ENCODE measurements at places on chromosomes 4 and X.

DNA sequence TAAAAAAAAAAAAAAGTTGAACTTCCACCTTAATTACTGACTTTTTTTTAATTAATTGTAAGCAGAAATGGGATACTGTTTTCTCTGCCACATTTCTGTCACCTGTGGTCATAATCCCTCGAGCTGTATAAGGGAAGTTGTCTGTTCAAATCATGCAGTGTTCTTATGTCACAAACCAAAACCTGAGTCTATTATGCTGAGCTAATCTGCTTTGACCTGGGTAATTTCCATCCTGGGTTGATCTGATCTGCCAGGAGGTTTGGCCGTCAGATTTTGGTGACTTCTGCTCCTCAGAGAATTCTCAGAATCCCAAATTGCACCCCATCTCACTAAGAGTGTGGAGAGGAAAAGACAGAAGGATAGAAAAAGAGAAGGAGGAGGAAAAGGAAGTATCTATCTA lies 683.1 kb downstream of the KCTD8 start:
- no peak for DNase-seq

DNA sequence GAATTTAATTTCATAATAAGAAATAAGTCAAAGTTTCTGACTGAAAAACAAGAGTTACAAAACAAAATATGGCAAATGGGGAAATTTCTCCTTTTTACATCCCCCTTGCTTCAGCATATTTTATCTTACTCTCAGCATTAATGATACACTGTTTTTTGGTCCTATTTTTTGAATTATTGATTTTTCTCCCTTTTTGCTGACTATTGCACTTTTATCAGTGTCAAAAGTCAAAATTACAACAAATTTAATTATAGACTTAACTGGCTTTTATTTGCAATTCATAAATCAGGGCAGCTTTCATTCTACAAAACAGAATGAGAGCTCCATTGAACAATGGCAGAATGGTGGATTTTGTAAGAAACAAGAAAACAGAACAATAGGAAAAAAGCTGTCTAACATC lies 901.9 kb downstream of the FAT4 start:
- no peak for DNase-seq

DNA sequence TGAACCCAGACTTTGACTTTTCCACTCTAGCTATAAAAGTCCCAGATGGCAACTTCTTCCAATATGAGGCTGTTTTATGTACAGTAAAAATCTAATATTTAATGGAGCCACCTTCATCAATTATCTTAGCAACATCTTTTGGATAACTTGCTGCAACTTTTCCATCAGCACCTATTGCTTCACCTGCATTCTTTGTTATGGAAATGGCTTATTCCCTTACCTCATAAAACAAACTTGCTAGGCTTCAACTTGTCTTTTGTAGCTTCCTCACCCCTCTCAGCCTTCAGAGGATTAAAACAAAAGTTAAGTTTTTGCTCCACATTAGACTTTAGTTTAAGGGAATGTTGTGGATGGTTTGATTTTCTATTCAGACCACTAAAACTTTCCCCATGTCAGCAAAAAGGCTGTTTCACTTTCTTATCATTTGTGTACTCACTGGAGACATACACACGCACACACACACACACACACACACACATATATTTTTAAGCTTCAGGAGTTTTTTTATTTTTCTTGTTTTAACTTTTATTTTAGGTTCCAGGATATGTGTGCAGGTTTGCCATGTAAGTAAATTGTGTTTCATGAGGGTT lies 1296.1 kb upstream of the PABPC4L start:
- no peak for DNase-seq

DNA sequence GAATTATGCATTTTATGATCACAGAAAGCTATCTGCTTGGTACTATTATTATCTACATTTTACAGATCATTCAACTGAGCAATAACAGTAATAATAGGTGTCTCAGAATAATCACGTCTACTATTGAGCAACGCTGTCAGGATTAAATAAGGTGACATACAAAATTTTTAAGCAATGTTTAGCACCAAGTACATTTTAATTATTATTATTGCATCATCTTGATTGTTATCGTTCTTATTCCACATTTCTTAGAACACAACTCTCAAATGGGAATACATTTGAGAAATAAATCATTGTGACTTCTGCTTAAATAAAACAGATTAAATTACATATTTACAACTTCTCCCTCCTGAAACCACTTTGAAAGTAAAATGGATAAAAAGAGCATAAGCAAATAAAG lies 1083.5 kb upstream of the ADGRL3 start:
- DNase-seq = no peak

DNA sequence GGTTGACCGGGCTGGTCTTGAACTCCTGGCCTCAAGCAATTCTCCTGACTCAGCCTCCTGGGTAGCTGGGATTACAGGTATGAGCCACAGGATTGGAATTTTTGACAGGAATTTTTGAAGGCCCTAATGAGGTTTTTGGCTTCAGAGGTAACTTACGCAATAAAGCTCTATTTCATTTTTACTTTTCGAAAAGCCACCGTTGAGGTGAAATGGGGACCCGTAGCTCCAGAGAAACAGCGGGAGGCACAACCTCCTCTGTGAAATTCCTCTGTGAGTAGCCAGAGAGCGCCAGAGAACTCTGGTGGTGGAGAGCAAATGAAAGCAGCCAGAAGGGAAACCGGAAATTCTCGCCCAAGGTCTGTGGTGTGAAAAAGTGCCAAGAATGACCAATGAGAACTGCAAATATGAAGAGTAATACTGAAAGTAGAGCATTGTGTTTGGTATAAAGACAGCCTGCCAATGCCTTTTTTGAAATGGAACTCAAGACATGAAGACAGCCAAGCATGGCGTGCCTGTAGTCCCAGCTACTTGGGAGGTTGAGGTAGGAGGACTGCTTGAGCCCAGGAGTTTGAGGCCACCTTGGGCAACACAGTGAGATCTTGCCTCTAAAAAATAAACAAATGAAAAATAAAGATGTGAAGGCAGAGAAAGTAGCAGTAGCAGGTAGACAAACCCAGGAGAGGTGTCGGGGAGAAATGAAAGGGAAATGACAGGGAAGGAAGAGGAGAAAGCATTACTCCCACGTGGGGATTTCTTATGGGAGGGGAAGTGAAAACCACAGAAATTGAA lies 33.0 kb upstream of the TMEM131L start:
- DNase-seq = peak; percentile 40

GRCh38 chrX:47749185-47749967 lies 87.3 kb upstream of the ZNF81 start:
- DNase-seq = no peak

- no peak for DNase-seq
These were observed 4.8 kb downstream of the NOCT start for GRCh38 chr4:139020384-139020783.

DNA sequence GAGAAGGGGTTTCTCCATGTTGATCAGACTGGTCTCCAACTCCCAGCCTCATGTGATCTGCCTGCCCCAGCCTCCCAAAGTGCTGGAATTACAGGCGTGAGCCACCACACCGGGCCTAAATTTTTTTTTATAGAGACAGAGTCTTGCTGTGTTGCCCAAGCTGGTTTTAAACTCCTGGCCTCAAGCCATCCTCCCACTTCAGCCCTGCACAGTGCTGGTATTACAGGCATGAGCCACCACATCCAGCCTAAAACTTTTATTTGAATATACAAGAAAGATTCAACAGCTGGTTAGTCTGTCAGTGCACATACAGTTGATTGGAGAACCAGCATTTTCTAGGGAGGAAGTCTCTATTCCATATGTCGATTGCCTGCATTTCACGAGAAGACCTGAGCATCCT lies 91.2 kb downstream of the LRP2BP start:
- DNase-seq = no peak

GRCh38 chr4:60962286-60962685 lies 237.8 kb upstream of the ADGRL3 start:
- no peak for DNase-seq

Measured in globus pallidus (tissue), 1 donor.